ENCODE measurements at places on chromosomes 12 and 14.
A peak's percentile ranks its signal among the peaks of the same experiment; 100 is the strongest.

- no peak for DNase-seq
Observed at GRCh38 chr12:115752156-115752555, 525.3 kb downstream of the MED13L start.

DNA sequence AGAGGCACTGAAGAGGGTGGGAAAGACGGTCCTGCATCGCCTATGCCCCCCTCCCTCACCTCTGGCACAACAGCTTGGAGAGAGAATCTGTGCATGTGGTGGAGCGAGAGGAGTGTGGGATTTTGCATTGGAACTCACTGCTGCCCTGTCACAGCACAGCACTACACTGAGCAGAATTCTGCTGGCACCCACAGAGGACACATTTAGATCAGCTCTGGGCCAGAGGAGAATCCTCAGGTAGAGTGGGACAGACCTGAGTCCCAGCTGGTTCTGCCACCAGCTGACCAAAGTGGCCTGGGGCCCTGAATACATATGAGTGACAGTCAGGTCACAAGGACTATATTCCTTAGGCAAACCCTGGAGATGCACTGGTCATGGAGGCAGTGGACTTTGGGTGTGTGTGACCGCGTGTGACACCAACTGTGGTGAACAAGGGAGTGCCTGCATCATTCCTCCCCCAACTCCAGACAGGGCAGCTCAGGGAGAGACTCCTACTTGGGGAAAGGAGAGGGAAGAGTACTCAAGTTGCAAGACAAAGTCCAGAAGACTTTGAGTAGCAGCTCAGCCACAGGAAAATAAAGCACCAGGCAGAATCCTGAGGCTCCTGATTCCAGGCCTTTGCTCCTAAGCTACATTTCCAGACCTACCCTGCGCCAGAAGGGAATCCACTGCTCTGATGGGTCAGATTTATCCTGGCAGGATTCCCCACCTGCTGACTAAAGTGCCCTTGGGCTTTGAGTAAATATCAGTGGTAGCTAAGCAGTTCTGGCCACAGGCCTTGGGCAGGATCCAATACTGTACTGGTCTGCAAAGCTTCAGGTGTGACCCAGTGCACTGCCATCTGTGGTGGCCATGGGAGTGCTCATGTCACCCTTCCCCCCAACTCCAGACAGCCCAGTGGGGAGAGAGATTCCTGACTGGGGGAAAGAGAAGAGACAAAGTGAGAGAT is 10.6 kb upstream of the ACOT1 start:
- no peak for DNase-seq

DNA sequence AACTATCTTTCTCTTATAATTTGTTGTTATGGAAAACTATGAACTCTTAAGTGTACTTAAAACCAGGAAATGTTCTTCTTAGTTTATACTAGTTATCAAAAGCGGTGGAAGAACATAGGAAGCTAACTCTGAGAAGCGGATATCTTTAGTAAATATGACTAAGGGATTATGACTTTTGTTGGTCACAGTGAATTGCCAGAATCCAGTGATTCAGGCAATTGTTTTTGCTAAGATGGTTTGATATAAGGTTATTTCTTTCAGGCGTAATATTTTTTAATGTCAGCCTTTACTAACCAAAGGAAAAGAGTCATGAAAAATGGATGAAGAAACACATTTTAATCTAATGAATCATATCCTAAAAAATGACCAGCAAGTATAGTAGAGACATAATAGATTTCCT is 473.5 kb downstream of the FOXG1 start:
- no peak for DNase-seq

DNA sequence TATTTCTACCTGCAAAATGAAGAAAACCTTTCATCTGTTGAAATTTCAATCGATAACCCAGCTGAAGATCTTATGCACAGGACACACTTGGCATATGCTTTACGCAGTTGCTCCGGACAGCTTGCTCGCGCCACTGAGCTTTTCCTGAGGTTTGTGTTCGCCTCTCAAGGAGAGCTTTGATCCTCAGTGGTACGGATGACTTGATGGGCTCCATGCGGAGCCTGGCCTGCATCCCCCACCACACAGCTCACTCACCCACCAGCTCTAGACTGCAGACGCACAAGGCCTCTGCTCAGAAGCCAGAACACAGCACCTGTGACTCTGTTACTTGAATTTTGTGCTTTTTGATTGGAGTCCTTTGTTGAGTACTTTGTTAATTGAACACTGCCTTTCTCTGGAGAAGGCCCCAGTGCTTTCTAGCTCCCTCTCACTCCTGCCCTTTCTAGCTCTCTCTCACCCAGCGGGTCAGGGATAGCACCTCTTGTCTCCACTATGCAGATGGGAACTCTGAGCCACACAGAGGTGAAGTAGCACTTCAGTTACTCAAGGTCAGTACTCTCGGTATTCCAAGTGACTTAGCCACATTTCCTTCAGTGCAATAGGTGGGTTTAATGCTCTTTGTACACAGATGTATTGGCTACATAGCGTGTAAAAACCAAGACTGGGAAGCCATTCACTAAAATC is 52.1 kb downstream of the TBC1D30 start:
- DNase-seq: no peak

- DNase-seq: peak; percentile 76
Observed at GRCh38 chr12:7374423-7375144, 69.4 kb downstream of the CD163L1 start.

DNA sequence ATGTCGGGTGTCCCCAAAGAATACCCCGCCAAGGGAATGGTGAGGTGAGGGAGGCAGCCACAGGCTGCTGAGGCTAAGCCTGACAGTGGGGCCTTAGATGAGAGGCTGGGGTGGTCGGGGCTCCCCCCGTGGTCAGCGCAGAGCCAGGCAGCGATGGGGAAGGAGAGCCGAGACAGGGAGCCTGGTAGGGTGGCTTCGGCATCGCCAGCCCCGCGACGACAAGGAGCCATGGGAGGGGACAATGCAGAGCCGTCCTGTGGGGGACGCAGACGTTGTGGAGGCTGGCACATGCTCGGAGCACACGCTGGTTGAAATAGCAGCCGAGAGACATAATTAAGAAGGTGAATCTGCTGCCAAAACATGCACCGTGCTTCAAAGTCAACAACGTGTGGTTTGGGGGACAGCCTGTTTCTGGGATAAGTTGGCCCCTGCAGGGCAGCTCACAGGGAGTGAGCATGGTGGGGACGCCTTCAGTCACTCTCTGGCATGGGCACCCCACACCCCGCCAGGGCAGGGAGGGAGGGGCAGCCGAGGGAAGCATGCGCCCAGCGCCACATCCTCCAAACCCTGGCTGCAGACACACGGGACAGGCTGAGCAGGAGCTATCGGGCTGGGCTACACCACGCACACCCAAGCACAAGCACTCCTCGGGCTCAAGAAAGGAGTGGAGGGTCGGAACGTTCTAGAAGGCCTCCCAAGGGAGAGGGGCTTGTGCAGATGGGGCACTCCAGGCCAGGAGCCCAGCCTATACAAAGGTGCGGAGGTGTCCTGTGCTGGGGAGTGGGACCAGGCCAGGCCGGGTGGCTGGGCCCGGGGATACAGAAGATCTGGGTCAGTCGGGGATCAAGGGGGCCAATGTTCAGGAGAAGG is 66.6 kb upstream of the C14orf180 start:
- no peak for DNase-seq

DNA sequence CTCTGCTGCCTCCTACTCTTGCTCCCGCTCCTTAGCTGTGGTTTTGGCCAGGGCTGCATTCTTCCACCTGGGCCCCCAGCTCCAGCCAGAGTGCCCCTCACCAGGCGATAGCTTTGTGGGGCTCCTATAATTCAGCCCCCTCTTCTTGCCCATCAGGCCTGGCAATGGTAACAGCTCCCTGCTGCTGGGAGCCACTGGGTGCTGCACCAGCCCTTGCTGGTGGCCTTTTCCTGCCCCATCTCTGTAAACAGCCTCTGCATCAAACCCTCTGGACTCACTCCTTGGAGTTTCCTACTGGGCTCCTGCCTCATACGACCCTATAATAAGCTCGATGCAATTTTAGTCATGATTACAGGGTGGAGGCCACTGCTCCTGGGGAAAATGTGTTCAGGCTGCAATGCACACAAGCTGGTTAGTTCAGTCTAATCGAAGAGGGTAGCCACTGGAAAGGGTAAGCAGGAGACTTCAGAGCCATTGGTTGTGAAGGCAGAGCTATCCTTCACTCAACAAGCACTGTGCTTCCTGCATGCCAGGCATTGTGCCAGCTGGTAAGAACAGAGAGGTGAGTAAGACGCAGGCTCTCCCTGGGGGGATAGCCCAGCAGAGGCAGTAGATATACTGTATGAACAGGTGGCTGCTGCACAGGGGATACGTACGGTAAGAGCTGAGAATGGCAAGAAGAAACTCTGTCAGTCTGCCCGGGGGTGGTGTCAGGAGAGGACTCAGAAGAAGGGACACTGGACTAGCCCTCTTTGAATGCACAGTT is 24.7 kb downstream of the CLMN start:
- no peak for DNase-seq
